ENCODE measurements at places on chromosomes 6 and 20.

DNA sequence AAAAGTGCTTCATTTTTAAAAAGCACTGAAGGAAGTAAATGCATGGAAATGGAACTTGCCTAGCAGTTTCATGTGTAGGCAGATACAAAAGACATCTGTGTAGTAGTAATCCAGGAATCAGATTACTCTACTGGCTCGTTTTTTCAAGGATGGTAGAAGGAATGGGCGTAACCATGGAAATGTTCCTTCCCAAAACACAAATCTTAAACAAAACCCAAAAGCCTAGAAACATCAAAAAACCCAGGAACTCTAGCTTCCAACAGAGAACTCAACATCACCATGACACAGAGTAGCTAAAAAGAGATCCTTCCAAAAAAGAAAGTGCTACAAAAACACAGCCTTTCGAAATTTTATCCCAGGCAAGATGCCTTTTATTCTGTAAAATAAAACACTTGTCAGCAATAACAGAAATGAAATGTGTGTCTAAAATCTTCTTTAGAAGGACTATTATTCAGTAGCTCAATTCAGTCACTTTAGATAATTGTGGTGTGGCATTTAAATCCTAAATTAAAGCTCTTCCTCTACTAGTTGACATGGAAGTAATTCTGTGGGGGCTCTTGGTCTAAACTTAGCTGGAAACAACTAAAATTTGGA, 81.7 kb downstream of the FAM217A start:
- no peak overlapping the region for H3K4me3 ChIP-seq
- no peak for DNase-seq
- H3K27ac ChIP-seq = peak overlapping the region; percentile 41
- H3K4me1 ChIP-seq = peaks cover 1% of the 10 kb centered on the region
- H3K27me3 ChIP-seq = no peaks in the 10 kb centered on the region

GRCh38 chr6:168575346-168576098, 134.5 kb downstream of the SMOC2 start:
- H3K4me1 ChIP-seq = peaks cover 5% of the 10 kb centered on the region
- DNase-seq = no peak
- no peaks in the 10 kb centered on the region for H3K36me3 ChIP-seq
- H3K4me3 ChIP-seq = no peak overlapping the region
- no peaks in the 10 kb centered on the region for H3K27me3 ChIP-seq
- H3K27ac ChIP-seq = no peak overlapping the region

GRCh38 chr6:170116636-170117035, 174.2 kb downstream of the DLL1 start:
- no peaks in the 10 kb centered on the region for H3K27me3 ChIP-seq
- no peak overlapping the region for H3K4me3 ChIP-seq
- no peaks in the 10 kb centered on the region for H3K36me3 ChIP-seq
- H3K4me1 ChIP-seq = peaks cover 6% of the 10 kb centered on the region
- no peak for DNase-seq
- H3K27ac ChIP-seq = no peak overlapping the region

GRCh38 chr6:139903411-139904157, 529.1 kb upstream of the CITED2 start:
- no peaks in the 10 kb centered on the region for H3K27me3 ChIP-seq
- no peak overlapping the region for H3K4me3 ChIP-seq
- DNase-seq = no peak
- peaks cover 17% of the 10 kb centered on the region for H3K4me1 ChIP-seq
- H3K27ac ChIP-seq = no peak overlapping the region
- no peaks in the 10 kb centered on the region for H3K36me3 ChIP-seq

- no peaks in the 10 kb centered on the region for H3K4me1 ChIP-seq
- no peak overlapping the region for H3K4me3 ChIP-seq
- no peaks in the 10 kb centered on the region for H3K27me3 ChIP-seq
- no peak overlapping the region for H3K27ac ChIP-seq
Measured at GRCh38 chr20:13831476-13831875, 46.6 kb downstream of the NDUFAF5 start.

GRCh38 chr6:102407886-102408741, 1014.6 kb downstream of the GRIK2 start:
- no peaks in the 10 kb centered on the region for H3K36me3 ChIP-seq
- no peaks in the 10 kb centered on the region for H3K27me3 ChIP-seq
- no peak overlapping the region for H3K27ac ChIP-seq
- no peaks in the 10 kb centered on the region for H3K4me1 ChIP-seq
- no peak overlapping the region for H3K4me3 ChIP-seq

- peaks cover 14% of the 10 kb centered on the region for H3K27me3 ChIP-seq
- no peaks in the 10 kb centered on the region for H3K36me3 ChIP-seq
- peak overlapping the region; percentile 93 for H3K4me3 ChIP-seq
- DNase-seq = peak; percentile 67
- H3K4me1 ChIP-seq = peaks cover 11% of the 10 kb centered on the region
- H3K27ac ChIP-seq = no peak overlapping the region
Measured at GRCh38 chr6:16761471-16762267, 409 bp upstream of the ATXN1 start.

GRCh38 chr6:118551063-118552053, 3.3 kb downstream of the PLN start:
- no peaks in the 10 kb centered on the region for H3K27me3 ChIP-seq
- no peaks in the 10 kb centered on the region for H3K36me3 ChIP-seq
- H3K4me3 ChIP-seq = no peak overlapping the region
- DNase-seq = peak; percentile 15
- no peak overlapping the region for H3K27ac ChIP-seq
- H3K4me1 ChIP-seq = no peaks in the 10 kb centered on the region

DNA sequence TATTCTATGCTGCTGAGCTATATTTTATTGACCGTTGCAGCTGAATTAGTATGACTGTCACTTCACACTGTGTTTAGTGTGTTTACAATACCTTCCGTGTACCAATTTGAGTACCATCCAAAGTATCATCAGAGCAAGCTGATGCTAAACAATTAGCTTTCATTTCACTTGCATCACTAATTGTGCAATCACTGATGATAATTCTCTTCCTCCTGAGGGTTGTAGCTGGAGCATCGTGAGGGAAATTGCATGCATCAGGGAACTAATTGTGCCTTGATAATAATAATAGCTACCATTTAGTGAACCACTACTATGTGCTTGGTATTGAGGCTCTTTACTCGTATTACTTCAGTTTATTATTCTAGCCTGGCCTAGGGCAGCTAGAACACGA, 384.8 kb upstream of the SOX4 start:
- no peak for DNase-seq
- no peak overlapping the region for H3K27ac ChIP-seq
- no peak overlapping the region for H3K4me3 ChIP-seq
- no peaks in the 10 kb centered on the region for H3K4me1 ChIP-seq
- H3K27me3 ChIP-seq = no peaks in the 10 kb centered on the region

- H3K27ac ChIP-seq = no peak overlapping the region
- no peak overlapping the region for H3K4me3 ChIP-seq
- peaks cover 5% of the 10 kb centered on the region for H3K4me1 ChIP-seq
- no peaks in the 10 kb centered on the region for H3K27me3 ChIP-seq
- H3K36me3 ChIP-seq = no peaks in the 10 kb centered on the region
Measured at GRCh38 chr20:41011551-41012067, 17.0 kb upstream of the TOP1 start.
